Foreskin keratinocyte (primary cell): ENCODE measurements at places on chromosomes 12 and 14. TPM values are rescaled to one million over a fixed set of nuclear protein-coding genes. Genes with fewer than 3 reads are reported as not detected.

Gene CPNE6
- total RNA-seq: not detected in 2 replicates

Gene AMDHD1
- 0.14 and 0.37 TPM in 2 replicates for total RNA-seq

Gene LTBR
- total RNA-seq: 112 and 121 TPM in 2 replicates

Gene ATP6V1D
- 93.4 and 115 TPM in 2 replicates for total RNA-seq

GRCh38 chr14:52026901-52027300 lies 37.6 kb downstream of the RTRAF start:
- DNase-seq: no peak

- DNase-seq: peak; percentile 79
Observed at GRCh38 chr14:71354801-71355200, 447.5 kb downstream of the PCNX1 start.

DNA sequence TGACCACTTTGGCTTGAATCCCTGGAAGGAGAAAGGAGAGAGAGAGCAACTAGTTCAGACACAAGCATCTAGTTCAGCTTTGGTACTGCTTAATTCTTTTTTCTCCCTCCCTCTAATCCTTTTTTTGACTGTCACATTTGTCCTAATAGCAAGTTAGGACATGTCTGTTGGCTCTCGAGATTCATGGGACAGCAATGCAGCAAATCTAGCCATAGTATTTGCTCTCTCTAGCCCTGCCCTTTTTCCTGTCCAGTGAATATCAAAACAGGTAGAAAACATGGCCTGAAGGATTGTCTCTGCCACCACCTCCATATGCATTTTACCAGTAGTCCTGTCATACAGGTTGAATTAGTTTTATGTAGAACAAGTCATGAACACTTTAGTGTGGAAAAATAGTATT lies 116.4 kb downstream of the PTPRB start:
- peak; percentile 19 for DNase-seq

DNA sequence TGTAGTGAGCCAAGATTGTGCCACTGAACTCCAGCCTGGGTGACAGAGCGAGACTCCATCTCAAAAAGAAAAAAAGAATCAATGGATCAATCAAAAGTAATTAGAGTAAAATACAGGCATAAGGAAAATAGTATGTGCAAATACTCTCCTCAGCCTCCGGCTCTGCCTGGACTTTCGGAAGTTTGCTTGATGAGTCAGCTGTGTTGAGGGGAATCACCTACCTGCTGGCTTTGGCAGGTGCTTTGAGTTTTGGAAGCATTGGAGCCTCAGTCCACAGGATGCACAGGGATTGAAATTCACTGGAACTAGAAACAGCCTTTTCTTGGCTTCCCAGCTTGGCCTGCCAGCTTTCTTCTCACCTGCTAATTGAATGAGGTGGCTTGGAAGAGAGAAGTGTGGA lies 268.2 kb downstream of the PCNX1 start:
- DNase-seq: peak; percentile 73

DNA sequence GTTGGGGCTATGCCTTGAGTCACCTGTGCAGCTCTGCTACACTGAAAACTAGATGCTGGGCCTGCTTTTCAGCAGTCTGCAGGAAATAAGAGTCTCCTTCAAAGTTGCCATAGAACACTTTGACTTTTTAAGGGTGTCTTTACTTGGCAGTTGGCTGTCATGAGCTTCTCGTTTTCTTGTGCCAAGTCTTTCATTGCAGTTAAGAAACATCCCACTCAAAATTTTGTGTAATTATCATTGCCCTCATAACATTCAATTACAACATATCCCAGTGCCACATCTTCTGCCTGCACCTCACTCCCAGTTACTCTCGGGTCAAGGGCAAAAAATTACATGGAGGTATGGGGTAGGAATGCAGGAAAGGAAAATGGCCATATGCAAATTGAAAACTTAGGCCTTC lies 29.1 kb downstream of the GPR65 start:
- no peak for DNase-seq

DNA sequence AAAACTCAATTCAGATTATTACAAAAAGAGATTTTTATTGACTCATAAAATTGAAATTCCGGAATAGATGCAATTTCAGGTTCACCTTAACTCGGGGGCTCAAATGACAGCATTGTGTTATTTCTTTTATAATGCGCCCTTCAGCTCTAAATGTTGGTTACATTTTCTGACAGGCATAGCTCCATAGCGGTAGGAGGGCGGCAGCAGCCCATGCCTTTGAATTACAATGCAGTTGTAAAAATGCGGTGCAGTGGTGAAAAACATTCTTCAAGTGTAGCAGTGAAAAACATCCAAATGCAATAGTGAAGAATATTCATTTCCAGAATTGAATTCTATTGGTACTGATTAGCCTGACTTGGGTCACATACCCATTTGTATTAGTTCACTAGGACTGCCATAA lies 215.3 kb upstream of the PKP2 start:
- DNase-seq: no peak
